NCI-H1092 (cell line): ENCODE measurements at places on chromosomes 13 and 19.

DNA sequence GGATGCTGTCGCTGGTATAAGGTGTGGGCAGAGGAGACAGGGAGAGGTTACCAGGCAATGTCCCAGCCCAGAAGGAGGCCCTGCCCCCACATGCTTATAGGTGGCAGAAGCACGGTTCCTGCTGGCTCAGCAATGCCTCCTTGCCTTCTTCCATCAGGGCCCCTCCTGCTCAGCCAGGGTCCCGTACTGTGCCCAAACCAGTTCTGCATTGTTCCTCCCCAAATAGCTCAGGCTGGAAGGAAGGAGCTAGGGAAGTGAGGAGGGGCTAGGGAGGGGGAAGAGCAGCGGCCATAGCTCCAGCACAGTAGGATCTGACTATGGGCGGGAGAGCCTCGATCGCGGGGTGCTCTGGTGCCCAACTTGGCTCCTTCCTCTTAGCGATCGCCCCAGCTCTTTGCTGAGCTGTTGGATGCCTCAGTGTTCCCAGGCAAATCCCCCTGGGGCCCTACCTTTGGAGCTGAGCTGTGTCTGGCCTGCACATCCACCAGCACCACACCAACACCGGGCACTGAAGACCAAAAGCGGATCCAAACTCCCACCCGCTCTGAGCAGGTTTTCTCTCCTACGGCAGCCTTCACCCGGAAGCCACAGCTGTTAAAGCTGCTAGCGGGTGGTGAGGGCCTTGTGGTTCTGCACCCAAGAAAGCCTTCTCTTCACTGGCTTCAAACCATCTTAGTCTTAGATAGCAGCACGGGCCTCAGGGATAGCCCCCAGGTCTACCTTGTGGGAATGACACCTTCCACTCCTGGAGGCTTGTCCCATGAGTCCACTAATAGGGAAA lies 32.1 kb upstream of the PEPD start:
- no peak for DNase-seq

- no peak for DNase-seq
These were observed 502.4 kb downstream of the MYO16 start for GRCh38 chr13:109131698-109132257.

GRCh38 chr13:63636316-63636993 lies 2220.8 kb upstream of the PCDH20 start:
- peak; percentile 3 for DNase-seq

DNA sequence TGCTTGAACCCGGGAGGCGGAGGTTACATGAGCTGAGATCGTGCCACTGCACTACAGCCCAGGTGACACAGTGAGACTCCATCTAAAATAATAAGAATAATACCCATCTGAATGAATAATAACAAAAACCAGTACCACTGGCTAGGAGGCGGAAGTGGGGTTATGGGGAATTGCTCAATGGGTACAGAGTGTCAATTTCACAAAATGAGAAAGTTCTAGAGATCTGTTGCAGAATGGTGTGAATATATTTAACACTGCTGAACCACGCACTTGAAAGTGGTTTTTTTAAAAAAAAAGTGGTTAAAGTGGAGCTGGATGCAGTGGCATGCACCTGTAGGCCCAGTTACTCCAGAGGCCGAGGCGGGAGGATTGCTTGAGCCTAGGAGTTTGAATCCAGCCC lies 18.5 kb downstream of the KLF2 start:
- DNase-seq: no peak

GRCh38 chr19:15216363-15216762 lies 15.6 kb upstream of the NOTCH3 start:
- no peak for DNase-seq

DNA sequence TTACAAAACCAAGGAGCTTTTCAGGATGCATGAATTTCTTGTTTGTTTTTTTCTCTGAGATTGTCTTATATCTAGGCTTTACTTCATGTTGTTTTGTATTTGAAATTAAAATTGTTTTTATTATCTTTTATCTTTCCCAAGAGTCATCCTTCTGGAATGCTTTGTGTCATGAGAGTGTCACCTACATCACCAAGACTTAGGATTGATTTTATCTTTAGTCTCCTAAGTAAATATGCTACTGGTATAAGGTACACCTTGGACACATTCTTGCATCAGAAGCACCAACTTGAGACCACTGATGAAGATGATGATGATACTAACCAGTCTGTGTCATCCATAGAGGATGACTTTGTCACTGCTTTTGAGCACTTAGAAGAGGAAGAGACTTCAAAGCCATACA lies 26.4 kb downstream of the AKAP11 start:
- DNase-seq: no peak

DNA sequence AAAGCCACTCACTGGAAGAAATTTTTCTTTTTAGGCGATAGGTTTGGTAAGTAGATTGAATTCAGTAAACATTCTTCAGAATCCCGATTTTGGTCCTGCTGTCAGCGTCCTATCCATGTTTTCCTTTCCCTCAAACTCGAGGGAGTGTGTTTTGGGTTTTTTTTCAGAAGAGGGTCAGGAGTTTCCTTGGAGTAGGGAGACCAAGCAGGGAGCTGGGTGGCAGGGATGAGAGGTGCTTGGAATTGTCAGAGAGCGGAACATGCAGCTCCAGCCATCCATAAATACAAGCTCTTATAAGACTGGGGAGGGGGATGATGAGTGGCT lies 1.6 kb upstream of the PCDH8 start:
- DNase-seq: no peak

GRCh38 chr13:83065108-83065507 lies 817.2 kb downstream of the SLITRK1 start:
- DNase-seq: no peak

DNA sequence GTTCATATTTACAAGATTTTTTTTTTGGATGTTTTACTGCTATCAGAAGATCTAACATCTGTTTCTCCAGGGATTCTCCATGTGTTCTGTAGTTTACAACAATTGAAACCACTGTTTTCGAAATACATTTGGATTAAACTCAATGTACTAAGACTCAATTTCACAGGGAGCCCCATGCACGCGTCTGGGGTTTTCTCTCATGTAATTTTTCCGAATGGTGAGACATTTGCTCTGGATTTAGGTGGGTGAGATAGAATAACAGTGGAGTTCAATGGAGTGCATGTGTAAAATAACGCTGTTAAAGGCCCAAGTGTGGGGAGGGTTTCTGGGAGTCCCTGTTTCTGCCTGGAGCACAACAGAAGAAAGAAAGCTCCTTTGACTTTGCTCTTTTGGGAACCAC lies 330.3 kb downstream of the TSHZ3 start:
- no peak for DNase-seq

- no peak for DNase-seq
These were observed 631.1 kb downstream of the TBC1D4 start for GRCh38 chr13:74850893-74851292.

DNA sequence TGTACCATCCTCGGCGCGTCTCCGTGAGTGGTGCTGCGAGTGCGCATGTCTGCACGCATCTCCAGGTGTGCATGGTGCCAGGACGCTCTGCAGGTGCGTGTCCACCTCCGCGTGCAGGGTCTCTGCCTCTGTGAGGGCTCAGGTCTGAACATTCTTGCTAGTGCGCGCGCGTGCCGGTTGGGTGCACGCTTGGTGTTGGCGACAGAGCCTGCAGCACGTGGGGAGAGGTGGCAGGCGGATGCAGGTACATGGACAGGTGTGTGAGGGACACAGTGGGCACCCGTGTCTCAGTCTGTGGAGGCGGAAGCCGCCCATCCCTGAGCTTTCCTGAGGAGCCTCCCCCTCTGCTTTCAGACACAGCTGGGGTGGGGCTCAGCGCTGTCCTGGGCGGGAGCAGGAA lies 4.9 kb upstream of the OR10H2 start:
- no peak for DNase-seq

- DNase-seq: no peak
These were observed 14.7 kb downstream of the TECR start for GRCh38 chr19:14544047-14544446.

DNA sequence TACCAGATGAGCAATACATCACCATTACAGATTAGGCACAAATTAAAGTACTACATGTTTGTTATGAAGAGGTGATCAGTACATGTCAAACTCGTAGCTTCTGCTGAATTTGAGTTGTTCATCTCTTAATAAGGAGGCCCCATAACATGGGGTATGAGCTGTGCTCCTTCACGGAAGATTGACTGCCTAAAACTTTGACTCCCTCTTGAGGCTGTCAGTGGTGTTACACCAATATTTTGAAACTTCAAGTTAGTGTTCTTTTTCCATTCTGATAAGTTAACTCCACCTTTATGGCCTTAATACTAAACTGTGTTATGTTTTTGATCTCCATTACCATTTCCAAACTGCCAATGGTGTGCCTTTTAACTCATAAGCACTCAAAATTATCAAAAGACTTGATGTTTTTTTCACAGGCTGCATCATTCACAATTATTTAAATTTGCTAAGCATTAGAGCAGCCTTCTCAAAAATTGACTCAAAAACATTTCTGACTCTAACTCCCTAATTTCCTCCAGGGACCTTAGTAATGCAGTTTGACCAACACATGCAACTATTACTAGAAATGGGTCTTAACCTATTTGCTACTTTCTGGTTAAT lies 1591.5 kb downstream of the PCDH9 start:
- DNase-seq: peak; percentile 26

DNA sequence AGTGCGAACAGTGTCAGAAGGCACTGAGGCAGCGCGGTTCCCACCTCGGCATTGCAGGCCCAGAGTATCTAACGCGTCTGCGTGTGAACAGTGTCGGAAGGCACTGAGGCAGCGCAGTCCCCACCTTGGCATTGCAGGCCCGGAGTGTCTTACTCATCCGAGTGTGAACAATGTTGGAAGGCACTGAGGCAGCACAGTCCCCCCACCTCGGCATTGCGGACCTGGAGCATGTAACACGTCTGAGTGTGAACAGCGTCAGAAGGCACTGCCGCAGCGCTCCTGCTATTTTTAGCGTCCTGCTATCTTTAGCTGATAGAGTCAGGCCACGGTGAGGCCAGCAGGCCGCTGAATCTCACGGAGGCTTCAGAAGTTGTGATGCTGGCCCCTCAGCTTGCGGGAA lies 39.6 kb downstream of the ATP11A start:
- DNase-seq: no peak

GRCh38 chr13:43094901-43095300 lies 71.5 kb downstream of the DNAJC15 start:
- DNase-seq: no peak

GRCh38 chr13:40528881-40529280 lies 137.6 kb downstream of the FOXO1 start:
- no peak for DNase-seq

DNA sequence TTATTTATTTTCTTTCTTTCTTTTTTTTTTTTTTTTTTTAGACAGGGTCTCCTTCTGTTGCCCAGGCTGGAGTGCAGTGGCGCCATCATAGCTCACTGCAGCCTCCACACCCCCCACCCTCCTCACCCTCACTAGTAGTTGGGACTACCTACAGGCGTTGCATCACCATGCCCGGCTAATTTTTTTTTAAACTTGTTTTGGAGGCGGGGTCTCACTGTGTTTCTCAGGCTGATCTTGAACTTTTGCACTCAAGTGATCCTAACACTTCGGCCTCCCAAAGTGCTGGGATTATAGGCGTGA lies 33.6 kb downstream of the GJA3 start:
- no peak for DNase-seq

DNA sequence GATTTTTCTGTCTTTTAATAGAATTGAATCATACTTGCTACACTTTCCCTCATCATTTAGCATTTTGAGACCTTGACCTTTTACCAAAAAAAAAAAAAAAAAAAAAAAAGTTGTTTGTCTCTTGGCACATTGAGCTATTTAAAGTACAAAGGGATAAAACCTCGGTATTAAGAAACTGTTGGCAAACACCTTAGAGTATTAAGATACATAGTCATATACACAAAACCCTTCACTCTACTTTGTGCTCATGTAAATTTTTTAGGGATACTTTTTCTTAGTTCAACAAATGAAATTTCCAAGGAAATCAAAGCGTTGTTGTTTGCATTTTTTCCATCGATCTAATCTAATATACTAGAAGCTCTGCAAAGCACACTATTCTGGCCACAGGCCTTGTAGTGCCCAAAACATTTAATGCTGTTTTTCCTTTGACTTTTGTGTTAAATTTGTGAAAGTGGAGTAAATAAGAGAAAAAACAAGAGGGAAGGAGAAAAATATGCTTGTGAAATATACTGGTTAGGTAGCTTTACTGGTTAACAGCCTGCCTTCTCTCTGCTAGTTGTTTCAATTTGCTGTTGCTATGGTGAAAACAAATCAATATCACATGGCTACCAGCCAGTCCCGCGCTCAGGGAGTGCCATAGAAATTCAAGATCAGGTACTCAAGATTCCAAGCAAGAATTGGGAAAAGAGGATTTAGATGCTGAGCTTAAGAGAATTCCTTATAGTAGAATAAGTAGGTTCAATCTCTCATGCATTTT lies 2.6 kb downstream of the MBNL2 start:
- peak; percentile 79 for DNase-seq
